GM06990 (cell line): ENCODE measurements at places on chromosomes 11 and 22.

DNA sequence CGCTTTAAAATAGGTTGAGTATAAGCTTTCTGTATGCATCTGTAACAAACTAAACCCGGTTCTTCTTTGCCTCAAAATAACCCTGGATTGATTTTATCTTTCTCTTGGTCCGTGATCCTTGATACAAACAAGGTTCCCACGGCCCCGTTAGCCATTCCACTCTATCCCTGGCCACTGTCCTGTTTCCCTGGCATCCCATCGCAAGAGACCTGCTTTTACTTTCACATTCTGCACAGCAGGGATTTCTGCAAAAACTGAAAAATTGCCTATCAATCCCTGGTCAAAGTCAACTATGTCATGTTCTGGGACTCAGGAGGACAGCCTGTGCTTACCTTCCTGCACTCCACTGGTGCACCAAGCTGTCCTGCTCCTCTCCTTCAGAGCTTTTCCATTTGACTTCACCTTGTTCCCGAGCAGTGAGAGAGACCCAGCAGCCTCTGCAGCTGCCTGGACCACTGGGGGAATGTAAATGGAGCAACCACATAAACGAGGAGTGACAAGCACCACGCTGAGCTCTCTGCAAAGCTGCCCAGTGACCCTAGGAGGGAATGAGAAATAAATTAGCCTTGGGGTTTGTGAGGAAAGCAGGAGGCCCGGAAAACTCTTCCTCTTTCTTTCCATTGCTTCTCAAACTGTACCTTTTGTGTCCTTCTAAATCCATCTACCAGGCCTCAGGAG is 175.9 kb downstream of the NTM start:
- DNase-seq = no peak

GRCh38 chr11:40062616-40063015 is 1396.8 kb downstream of the LRRC4C start:
- DNase-seq = no peak

DNA sequence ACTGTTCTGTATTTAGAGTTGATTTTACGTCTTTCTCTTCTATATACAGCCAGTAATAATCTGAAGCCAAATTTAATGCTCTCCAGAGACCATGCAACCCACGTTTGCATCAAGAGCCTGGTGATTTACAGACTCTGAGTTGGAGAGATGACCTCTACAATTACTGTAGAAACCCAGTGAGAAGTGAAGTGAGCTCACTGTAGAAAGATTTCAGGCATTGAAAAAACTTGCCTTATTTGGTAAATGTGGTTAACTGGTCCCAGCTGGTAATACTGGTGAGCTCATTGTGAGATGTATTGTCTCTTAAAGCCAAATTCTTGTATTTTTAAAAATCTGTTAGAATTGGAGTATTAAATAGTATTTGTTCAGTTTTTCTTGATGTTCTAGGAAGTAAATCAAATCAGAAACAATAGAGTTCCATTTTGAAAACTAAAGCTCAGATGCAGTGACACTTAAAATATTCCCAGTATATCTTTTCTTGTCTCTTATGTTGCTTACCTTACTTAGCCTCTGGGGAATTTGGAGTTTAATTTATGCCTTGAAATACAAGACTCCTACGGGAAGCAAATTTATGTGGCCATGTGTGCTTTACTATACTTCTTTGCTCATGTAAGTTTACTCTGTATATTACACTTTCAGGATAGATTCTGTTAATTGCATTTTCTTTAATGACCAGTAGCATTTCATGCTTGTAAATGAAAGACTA is 189.9 kb downstream of the ARHGAP42 start:
- DNase-seq = no peak

DNA sequence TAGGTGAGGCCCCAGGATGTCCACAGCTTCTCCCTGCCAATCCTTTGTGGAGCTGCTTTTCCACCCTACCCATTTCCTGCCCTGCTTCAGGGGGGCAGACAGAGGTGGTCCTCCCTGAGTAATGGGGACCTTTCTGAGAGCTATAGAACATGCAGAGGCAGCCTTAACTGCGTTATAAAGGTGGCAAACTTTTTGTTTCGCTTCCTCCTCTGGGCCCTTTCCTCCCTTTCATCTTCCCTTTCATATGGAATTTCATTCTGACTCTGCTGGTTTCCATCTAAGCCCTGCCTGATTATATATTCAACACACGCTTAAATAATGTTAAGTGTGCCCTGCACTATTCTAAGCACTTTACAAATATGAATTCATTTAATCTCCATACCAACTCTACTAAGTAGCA is 169.3 kb upstream of the E2F8 start:
- peak; percentile 25 for DNase-seq

- no peak for DNase-seq
Measured at GRCh38 chr11:10295064-10295901, 1.3 kb upstream of the SBF2 start.

GRCh38 chr11:86034710-86035109 is 34.2 kb downstream of the PICALM start:
- no peak for DNase-seq

GRCh38 chr11:35907648-35908431 is 36.0 kb upstream of the LDLRAD3 start:
- peak; percentile 57 for DNase-seq

DNA sequence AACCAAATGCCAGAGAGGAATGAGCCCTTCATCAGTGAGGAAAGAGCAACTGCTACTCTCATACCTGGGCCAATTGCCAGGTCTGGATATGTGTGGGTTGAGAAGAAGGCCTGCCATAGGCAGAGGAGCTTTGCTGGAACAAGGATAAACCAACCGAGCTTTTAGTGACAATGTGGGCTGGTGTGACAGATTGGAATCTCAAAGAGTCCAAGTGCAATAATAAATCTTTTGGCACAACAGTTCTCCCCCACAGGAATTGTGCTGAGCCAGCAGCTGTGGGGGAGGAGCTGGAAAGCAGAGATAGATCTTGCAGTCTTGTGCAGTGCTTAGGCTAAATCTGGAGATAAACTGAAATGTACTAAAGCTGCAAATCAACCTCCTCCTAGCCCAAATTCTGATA is 79.4 kb upstream of the ISX start:
- DNase-seq = no peak

- DNase-seq = no peak
Measured at GRCh38 chr11:73308003-73308960, at the start of gene ARHGEF17. TSS of gene ARHGEF17 (plus strand) at chr11:73308276. CDS start at chr11:73308639, 363 bp downstream.

GRCh38 chr22:45526768-45527360 is 24.2 kb downstream of the FBLN1 start:
- no peak for DNase-seq

DNA sequence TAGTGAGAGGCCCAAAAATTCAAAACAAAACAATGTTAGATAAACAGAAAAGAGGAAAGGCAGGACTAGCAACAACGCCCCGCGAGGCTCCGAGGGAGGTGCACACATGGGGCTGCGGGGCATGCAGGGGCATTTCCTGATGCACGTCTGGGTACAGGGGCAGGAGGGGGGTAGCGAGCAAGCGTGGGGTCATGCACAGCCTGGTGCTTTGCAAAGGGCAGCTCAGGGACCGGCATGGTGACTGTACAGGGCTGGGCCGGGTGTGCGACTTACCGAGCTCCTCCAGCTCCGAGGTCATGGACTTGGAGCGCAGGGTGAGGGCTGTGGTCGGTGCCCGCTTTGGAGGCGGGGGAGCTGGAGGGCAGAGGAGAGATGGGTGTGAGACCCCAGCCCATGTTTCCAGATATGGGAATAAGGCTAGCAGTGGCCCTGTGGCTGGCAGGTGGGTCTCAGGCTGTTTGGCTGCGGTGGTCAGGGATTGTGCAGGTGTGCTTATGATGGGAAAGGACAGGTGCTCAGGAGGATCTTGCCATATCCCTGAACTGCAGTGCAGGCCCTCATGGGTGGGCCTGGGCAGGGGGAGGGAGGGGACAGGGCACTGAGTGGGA is 103.7 kb downstream of the CTTN start:
- no peak for DNase-seq

DNA sequence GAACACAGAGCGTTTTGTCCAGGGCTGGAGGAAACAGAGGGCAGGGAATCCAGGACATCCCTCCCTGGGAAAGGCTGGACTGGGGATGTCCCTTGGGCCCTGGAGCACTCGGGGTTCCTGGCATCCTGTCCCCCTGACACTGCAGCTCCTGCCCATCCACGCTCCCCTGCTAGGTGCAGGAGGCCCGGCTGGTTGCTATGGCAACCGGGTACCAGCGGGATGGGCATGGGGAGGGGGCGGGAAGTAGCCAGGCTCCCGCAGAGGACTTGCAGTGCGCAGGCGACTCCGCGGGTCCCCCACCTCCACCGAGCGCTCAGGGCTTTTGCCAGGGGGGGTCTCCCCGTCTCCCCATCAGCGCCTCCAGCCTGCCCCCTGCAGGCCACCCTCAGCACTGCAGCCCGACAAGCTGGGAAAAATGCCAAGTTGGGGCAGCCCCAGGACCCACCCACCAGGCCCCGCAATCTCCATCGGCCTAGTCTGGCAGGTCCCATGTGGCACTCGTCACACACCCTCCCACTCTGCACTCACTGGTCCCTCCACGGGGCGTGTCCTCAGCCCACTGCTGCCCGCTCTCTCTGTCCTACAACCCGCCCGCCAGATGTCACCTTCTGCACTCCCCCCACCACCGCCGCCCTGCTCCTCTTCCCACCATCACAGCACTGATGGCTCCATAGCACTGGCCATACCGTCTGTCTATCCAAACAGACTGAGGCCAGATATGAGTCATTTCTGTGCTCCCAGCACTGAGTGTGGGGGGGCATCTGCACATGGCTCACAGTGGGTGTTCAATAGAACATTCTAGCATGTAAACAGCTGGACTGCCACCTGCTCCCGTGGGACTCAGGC is 31.5 kb downstream of the KIAA0930 start:
- no peak for DNase-seq

- DNase-seq = no peak
Measured at GRCh38 chr11:58639669-58640068, 17.2 kb downstream of the CNTF start.

GRCh38 chr22:29641042-29641699 is 37.7 kb downstream of the NF2 start:
- DNase-seq = no peak

GRCh38 chr11:83409476-83409875 is 123.3 kb upstream of the CCDC90B start:
- DNase-seq = no peak

DNA sequence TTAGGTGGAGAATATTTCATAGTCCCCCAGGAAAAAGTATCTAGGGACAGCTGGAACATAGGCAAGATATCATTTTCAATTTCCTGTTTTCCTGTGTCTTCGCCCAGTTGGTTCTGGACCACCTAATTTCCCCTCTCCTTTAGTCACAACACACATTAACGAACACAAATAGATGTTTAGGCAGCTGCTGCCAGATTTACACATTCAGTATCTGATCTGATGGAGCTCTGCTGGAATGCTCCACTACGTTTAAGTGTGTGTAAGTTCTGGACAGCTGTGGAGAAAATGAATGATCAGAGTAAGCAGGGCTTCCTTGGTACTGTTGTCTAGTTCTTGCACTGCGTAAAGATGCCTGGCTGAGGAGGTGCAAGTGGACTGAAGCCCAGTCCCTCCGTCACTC is 36.1 kb upstream of the CLPB start:
- no peak for DNase-seq

GRCh38 chr22:34842630-34843029 is 223.3 kb upstream of the ISX start:
- DNase-seq = no peak

DNA sequence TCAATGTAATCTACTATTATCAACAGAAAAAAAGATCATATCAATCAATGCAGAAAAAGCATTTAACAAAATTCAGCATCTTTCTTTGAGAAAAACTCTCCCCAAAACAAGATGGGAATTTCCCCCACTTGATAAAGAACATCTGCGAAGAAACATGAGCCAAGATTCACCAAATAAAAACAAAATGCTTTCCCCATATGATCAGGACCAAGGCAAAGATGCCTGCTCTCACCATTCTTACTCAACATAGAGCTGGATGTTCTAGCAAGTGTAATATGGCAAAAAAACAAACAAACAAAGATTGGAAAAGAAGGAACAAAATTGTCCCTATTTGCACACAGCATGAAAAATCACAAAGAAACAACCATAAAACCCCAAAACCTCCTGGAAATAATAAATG is 23.4 kb downstream of the SHANK2 start:
- no peak for DNase-seq

GRCh38 chr22:38355275-38355674 is 38.0 kb upstream of the CSNK1E start:
- no peak for DNase-seq

GRCh38 chr11:114026355-114026754 is 33.2 kb upstream of the ZBTB16 start:
- DNase-seq = no peak

DNA sequence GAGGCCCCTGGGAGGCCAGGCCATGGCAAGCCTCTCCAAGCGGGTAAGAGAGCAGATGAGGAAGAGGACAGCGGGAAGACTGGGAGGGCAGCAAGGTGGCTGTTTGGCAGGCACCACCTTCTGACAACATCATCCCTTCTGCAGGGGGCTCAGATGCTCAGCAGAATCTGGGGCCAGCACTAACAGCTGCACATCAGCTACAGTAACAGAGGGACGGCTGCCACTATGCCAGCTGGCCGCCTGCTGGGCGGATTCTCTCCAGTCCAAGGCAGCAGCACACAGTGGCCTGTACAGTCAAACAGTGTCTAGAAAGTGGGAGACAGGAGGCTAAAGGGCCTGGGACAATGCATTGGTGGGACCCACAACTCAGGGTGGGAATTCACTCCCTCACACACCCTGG is 10.7 kb upstream of the TXN2 start:
- DNase-seq = no peak

GRCh38 chr22:33909911-33910310 is 10.4 kb downstream of the LARGE1 start:
- DNase-seq = no peak

GRCh38 chr11:117725048-117725734 is 71.8 kb downstream of the DSCAML1 start:
- no peak for DNase-seq
